ENCODE measurements at places on chromosomes 2 and 18.

DNA sequence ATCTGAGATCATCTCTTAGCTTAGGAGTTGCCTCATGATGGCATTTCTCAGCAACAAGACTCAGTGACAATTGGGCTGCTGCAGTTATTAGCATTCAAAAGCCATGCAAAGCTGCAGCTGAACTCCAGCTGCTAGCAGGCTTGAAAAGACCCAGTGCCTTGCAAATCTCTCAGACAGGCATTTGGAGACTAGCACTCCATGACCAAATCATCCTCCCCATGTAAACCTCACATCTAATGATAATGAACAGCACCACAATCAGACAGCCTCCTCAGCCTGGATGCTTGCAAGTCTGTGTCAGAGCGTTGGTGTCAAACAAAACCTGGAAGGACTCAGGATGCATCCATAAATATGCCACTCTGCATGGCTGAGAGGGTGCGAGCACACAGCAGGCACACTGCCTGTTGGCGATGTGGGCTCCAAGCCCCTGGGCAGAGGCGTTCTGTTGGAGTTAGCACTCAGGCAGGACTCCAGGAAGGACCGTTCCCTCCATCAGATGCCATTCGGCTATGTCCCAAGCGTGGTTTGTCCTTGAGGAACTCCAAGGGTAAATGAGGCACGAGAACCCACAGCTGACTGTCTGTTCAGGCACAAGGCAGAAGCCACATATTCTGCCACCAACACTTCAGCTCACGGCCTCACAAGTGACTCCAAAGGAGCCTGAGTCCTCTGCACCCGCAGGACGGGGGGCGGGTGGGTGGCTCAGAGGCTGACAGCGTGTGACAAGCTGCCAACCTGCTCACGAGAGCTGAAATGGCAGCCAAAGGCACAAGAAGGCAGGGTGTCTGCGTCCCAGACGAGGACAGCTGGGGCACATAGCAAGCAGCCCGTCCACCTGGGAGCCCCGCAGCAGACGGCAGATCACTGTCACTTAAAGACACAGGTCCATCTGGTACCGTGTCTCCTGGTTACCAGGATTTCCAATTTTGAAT, 183.8 kb downstream of the MYT1L start:
- DNase-seq = no peak

GRCh38 chr2:134152045-134153010, 101.5 kb upstream of the MGAT5 start:
- DNase-seq = no peak

- no peak for DNase-seq
Observed at GRCh38 chr2:127884436-127884835, 1.3 kb downstream of the AMMECR1L start.

- DNase-seq = no peak
Observed at GRCh38 chr2:74930811-74931486, 27.5 kb upstream of the POLE4 start.

DNA sequence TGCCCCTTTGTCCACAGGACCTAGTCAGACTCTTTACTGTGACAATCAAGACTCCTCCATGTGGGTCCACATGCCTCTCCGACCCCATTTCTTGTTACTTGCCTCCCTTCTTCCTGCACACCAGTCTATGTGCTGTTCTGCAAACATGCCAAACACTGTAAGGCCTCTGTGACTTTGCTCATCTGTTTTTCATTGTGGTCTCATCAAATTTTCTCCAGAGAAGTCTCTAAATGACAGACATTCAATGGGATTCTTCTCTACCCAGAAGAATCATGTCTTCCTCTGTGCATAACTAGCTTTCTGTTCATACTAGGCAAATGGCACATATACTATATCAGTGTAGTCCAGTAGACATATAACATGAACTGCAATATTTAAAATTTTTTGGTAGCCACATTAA, 43.0 kb upstream of the KCNE4 start:
- DNase-seq = no peak

DNA sequence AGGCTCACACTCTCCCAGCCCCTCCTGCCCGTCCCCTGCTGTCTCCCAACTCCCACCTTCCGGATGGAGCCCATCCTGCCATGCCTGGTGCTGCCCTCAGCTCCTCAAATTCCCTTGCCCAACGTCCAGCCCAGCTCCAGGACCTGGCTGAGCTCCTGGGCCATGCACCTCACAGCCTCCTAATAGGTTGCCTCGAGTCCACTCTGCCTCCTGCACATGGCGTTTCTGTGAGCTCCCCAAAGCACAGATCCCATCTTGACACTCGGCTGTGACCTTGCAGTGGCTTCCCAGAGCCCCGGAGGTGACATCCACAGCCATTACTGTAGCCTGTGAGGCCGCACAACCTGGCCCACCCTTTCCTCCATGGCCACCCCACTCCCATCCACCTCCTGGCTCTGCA, 191.9 kb upstream of the SALL3 start:
- no peak for DNase-seq

DNA sequence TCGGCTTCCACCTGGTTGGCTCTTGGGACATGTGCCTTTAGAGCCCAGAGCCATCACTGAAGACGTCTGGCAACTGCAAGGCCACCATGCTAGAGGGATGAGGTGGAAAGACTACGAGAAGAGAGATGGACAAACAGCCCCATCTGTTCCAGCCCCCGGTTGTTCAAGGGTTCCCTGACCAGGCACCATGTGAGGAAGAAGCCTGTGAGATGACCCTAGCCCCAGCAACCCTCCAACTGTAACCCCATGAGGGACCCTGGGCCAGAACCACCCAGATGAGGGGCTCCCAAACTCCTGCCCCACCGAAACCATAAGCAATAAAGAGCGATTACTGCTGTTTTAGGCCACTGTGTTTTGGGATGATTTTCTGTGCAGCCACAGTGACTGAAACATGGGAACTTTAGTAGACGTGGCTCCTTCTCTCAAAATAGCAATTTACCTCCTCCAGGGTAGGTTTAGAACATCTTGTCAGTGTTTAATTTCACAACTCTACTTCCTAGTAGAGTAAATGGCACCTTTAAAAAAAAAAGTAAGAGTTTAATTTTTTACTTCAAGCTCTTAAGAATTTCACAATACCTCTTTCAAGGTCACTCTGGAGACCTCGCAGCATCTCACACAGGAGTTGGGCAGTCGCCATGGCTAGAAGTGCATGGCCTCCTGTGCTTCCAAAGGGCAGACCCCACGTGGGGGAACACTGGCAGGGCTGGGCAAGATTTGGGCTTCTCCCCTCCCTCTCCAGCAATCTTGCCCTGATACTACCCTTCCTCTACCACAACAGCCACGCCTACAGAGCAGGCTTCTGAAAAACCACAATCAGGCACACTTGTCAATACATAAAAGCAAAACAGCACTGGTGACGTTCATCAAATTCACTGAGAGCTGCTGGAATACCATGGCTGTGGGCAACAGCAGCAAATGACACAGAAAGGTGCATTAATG, 48.8 kb downstream of the TMEM163 start:
- DNase-seq = no peak

- DNase-seq = no peak
Observed at GRCh38 chr2:224023188-224023587, 15.9 kb downstream of the SERPINE2 start.

- no peak for DNase-seq
Observed at GRCh38 chr18:56315363-56315762, 323.0 kb downstream of the TXNL1 start.

DNA sequence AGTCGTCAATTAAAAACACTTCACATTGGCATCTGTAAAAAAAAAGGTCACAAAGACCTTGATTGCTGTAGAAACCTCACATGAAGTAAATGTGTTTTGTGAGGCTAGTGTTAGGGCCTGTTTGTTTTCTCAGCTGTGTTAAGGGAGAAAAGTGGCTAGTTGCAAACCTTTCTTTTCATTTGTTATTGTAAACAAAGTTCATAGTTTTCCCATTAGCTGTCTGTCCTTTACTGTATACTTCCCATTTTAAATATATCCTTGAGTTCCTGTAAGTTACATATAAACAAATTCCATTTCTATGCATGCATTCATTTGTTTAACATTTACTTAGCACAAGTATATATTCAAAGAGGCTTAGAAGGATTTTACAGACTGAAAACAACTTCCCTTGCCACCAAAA, 1250.2 kb downstream of the LRP1B start:
- no peak for DNase-seq

- no peak for DNase-seq
Observed at GRCh38 chr2:142876423-142876822, 1.0 kb upstream of the KYNU start.

GRCh38 chr18:706405-706804, 6.0 kb downstream of the ENOSF1 start:
- DNase-seq = no peak

DNA sequence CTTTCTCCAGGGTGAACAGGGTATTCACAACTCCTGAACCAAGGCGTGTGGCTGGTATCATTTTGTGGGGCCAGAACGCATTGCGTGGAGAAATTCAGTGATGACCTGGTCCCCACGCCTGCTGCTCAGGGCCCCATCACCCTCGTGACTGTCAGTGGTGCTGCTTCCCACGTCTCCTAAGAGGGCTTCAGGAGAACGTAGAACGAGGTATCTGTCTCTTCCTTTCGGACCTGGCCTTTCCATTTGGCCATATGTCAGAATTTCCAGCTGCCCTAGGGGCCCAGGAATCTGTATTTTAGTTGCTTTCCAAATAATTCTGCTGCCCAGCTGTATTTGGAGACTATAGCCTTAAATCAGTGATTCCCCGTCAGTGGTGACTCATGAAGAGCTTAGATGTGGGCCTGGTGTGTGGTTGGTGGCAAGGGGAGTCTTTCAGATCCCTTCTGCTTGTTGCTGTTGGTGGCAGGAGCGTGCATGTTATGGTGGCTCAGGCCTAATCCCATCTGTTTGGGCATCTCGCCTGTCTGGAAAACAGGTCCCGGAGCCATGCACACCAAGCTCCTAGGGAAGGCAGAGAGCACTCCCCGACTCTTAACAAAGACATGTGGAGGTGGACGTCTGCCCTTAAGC, 56.4 kb downstream of the NPAS2 start:
- no peak for DNase-seq

DNA sequence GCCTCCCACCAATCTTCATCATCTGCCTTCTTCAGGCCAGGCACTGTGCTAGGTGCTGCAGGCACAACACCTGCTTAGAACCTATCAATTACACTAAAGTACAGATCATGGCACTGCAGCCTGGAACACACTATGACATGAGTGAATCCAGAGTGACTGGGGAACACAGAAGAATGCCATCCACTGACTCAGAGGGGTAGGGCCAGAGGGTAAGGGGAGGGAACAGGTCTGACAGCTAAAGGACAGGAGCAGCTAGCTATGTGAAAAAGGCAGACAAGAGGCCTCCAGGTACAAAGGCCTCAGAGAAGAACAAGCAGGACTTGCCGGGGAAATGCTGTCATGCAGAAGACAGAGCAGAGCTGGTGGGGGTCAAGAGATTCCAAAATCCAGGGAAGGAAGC, 53.3 kb upstream of the ACAA2 start:
- no peak for DNase-seq

- no peak for DNase-seq
Observed at GRCh38 chr2:15771124-15771523, 169.2 kb upstream of the MYCN start.

- DNase-seq = no peak
Observed at GRCh38 chr18:62578980-62579511, 56.2 kb downstream of the ZCCHC2 start.

GRCh38 chr2:114400890-114401289, 41.6 kb upstream of the DPP10 start:
- no peak for DNase-seq

- DNase-seq = no peak
Observed at GRCh38 chr18:68676913-68677312, 38.0 kb downstream of the TMX3 start.

DNA sequence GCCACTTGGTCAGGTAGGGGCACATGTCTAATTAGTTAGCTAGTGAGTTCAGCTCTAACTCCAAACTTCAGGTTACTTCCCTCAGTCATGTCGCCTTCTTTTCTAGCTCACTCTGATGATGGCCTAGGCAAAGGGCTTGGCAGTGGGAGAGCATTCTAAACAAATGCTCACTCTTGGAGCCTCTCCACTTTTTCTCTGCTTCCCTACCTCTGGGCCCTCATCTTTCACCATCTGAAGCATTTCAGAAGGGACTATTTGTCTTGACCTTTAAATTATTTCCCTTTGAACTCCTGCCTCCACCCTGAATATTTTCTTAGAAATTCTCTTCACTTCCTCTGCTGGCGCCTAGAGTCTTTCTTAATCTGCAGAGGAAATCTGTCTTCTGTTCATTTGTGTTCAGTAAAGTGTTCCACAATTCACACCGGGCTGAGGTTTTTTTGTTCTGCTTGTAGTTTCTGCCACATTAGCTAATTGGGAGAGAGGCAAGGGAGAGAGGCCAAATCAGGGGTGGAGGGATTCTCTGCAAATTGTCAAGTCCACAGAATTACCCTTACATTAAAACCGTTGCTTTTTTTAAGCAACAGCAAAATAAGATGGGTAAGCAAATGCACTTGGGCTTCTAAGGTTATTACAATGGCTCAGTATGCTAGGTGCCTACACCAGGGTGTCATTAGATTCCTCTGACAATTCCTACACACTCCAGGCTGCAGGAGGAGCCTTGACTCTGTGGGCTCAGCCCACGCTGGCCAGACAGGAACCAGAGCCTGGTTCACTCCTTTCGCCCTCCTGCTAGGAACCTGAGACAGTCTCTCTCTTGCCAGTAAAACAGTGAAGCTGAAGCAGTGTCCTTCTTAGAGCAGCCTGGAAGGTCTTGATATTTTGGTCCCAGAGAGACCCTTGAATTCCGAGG, 5.5 kb downstream of the MSGN1 start:
- no peak for DNase-seq

- DNase-seq = no peak
Observed at GRCh38 chr18:68354176-68354575, 360.7 kb downstream of the TMX3 start.

DNA sequence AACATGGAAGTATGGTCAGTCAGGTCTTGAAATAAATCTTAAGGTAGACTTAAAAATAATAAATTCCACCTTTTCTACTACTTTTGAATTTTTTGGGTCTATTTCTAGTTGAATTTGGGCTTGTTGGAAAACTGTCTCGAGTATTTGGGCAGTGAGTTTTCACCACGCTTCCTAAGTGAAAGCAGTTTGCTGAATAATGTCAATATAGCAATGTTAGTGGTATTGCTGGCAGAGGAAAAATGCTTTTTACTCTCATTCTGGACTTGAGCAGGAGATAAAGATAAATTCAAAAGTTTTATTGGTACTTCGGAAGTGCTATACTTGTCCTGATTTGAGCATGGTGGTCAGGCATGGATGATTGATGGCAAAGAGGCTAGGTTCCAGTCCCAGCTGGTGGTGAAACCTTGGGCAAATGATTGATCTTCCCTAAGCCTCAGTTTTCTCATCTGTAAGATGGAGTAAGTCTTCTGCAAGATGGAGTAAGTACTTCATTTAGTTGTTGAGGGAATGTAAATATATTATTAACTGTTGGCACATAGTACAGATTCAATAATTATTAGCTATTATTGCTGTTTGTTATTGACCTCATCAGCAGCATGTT, 503.5 kb upstream of the ZEB2 start:
- no peak for DNase-seq

- DNase-seq = no peak
Observed at GRCh38 chr2:208017721-208018120, 7.6 kb downstream of the PLEKHM3 start.

Data from stimulated activated CD8-positive, alpha-beta memory T cell treated with anti-CD3 and anti-CD28 coated beads, Interleukin-15, amount 100 ng/mL, for 24 hours (primary cell).